Bone marrow (tissue), 2 donors: ENCODE measurements at places on chromosomes 13 and 19.

GRCh38 chr19:40365613-40366401 lies 17.3 kb downstream of the PLD3 start:
- no peak for DNase-seq

GRCh38 chr13:58455094-58455493 lies 823.5 kb downstream of the PCDH17 start:
- DNase-seq = no peak

DNA sequence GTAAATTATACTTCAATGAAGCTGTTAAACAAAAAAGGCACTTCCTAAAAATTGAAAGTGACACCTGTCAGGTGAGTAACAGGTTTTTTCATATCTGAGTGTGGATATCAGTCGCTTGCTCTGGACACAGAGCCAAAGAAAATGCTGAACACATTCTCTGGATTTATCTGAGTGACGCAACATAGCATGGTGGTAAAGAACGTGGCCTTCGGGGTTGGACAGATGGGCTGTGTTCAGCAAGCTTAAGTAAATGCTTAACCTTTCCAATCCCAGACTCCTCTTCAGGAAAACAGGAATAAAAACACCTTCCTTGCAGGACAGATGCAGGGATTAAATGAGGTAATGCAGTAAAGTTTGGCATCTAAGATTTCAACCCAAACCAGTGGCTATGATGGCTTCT lies 132.0 kb downstream of the FOXO1 start:
- no peak for DNase-seq

- no peak for DNase-seq
Observed at GRCh38 chr13:112102243-112102642, 35.3 kb downstream of the SOX1 start.

DNA sequence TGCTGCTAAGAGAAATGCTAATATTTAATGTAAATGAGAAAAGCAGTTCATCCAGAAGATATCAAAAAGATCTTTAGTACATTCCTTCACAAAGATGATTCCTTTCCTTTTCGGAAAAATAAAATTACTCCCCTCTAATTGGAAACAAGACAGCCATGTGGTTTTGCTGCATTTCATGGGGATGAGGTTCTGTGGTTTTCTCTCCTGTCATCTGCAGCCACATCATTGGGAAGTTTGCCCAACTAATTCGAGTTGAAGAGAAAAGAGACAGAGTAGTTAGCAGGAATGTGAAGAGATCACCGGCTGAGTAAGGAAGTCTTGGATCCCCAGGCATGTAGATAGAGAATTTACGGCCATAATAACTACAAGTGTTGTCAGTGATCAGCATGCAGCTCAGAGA lies 122.1 kb downstream of the CYSLTR2 start:
- DNase-seq = no peak
